ENCODE measurements at places on chromosomes 2 and 18.

GRCh38 chr18:62458346-62458745, 64.5 kb upstream of the ZCCHC2 start:
- DNase-seq, result no peak

GRCh38 chr18:56977309-56977708, 169.6 kb upstream of the BOD1L2 start:
- no peak for DNase-seq

GRCh38 chr18:24482821-24483220, 22.4 kb downstream of the HRH4 start:
- no peak for DNase-seq

DNA sequence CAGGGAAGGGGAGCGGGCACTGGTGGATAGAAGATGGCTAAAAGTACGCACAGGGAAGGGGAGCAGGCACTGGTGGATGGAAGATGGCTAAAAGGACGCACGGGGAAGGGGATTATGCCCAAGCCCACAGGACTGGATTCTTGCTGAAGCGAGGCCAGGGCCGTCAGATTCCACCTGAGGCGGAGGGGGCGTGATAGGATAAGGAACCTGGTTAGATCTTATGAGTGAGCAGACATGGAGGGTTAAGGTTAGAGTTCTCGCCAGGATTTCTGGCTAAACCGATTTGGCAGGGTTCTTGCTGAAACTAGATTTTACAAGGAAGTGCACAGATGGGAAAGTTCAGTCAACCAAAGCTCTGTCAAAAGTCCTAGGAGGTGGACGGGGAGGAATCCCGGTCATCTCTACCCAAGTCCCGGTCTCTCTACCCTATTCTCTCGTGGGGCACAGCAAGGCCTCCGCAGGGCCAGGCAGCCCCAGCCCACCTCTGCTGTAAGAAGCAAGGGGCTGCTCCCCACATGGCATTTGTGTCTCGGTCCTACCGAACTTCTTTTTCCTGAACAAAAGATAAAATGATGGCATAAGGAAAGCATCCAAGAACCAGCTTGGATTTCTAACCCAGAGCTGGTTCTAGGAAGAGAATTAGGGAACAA, 140.8 kb downstream of the PTGR3 start:
- no peak for DNase-seq

DNA sequence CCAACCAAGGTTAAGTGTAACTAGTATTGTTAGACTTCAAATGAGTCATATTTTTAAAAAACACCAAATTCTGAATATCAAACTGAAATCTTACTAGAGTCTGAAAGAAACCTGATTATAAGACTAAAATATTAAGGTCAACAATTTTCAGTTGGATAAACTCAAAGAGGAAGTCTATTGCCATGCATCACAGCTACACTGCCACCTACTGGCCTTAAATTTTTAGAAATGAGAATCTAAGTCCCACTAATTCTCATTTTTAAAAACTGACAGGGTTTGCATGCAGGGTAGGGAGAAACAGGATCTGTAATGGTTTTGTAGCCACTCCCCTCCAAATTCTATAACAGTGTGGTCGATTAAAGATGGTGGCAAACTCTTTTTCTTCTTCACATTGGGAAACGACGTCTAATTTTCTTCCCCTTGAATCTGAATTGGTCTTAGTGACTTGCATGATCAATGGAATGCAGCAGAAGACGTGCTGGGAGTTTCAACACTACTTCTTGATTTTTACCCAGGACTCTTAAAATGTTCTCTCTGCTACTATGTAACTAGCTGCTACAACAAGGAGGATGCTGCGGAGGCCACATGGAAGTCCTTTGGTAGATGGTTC, 176.1 kb upstream of the SESTD1 start:
- DNase-seq, result no peak

- no peak for DNase-seq
Observed at GRCh38 chr2:152861349-152861942, 143.0 kb downstream of the ARL6IP6 start.

DNA sequence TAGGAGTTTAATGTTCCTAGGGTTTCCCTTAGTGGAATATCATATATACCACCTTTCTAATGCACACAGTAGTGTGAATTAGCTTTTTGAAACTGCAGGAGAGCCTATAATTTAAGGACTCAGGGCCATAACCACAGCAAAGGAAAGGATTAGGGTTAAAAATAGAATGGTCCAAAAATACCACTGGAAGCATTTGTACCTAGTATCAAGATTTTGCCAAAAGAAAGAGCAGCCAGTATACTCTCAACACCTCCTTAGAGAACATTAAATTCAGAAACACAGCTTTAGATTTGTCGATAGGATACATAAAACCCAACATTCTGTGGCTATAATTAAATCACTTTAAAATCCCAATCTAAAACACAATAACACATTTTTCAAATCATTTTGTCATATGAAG, 634.9 kb downstream of the EPHA4 start:
- no peak for DNase-seq
